ENCODE measurements at places on chromosomes 7 and 10.

DNA sequence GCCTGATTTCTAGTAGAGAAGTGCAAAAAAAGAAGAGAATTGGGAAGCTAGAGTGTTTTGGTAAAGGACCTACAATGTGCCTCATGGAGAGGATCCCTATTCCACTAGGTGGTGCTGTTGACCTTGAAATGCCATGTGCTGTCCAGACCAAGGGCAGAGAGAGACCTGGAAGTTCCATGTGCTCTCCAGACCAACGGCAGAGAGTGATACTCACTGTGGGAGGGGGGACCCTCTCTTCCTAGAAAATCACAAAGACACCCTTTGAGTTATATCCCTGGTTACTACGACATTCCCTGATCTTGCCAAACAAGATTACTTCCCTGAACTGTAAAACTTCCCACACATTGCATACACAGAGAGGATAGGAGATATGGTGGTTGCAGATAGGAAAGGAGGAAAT, 212.7 kb upstream of the ZNF804B start:
- no peak for DNase-seq

GRCh38 chr7:55065511-55066229, 46.9 kb downstream of the EGFR start:
- DNase-seq, result no peak

DNA sequence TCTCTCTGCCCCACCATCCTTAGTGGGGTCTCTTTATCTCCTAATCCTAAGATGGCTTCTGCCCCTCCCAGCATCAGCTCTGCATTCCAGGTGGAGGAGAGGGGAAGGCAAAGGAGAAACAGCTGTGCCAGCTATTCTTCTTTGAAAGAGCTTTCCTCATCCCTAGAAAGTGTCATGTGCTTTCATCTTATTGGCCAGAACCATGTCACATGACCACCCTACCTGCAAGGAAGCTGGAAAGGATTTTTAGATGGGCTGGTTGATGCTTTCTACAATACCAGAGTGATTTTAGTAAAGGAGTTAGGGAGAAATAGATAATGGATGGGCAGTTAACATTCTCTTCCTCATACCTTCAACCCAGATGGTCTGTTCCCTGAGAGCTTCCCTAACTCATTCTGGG, 141.1 kb downstream of the INSYN2A start:
- no peak for DNase-seq

DNA sequence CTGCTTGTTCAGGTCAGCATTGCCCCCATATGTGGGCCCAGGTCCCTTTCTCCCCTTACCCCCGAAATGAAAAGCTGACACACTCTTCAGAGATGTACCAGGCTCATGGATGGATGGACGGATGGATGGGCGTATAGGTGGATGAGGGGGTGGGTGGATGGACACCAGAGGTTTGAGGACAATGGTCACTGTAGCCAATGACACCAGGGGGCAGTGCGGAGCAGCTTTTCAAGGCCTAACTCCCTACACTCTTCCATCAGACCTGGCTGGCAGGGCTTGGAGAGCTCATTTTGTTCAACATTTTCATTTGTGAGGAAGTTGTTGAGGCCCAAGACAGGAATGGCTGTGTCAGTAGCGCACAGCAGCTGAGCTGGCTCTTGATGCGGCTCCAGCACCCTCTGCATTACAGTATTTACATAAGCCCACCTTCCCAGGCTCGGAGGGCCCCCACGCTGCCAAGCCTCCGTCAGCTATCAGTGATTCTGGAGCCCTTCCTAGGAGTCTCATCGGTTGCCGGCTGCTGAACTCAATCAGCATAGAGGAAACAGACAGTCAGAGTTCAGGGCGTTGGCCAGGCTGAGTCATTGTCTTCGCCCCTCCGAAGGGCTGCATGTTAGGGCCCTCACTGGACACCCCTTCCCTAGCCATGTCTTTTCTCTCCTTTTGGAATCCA, 11.6 kb upstream of the FFAR4 start:
- peak; percentile 23 for DNase-seq

DNA sequence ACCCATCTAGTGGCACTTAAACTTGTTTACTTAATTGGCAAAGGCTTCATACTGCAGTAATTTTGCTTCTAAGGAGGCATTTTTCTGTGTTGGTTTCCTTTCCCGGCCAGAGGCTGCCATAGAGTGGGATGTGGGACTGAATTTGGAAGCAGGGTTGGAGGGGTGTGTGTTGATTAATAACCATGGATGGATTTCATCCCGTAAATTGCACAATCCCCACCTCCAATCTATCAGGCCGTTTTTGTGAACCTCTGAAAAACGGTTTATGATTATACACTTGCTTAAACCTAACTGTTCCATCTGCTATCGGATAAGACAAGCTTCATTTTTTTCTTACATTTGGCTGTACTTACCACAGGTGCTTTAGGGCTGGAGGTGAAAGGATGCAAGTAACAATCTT, 1.3 kb downstream of the TMEM60 start:
- DNase-seq, result no peak

DNA sequence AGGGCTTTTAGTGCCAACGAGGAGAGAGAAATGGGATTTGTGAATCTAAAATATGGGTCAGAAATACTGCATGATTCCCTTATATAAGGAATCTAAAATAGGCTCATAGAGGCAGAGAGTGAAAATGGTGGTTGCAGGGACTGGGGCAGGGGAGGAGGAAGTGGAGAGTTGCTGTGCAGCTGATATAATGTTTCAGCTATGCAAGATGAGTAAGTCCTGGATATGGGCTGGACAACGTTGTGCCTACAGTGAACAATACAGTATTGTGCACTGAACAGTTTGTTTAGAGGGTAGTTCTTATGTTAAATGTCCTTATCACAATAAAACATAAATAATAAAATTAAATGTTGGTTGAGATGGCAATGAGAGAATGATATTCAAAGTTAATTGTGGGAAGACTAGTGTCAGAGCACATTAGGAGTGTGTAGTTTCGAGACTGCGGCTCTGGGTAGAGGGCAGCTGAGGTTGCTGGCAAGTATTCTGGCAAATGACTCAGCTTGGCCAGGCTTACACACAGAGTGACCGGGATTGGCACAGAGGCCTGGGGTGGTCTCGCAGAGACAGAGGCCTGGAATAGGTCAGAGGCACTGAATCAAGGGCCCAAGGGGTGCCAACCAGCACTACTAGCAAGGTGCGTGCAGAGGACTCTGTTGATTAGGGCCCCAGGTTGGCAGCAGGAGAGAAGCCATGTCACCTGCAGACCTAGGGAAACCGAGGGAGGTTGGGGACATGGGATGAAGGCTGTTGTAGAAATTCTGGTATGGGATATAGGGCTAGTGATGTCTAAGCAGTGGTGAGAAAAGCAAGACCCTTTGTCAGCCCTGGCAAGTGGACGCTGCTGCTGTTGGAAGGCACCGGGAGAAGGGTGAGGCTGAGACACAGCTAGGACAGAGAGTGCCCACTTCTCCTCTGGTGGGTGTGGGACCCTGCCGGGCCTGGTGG, 2.8 kb upstream of the DEPP1 start:
- DNase-seq, result no peak

DNA sequence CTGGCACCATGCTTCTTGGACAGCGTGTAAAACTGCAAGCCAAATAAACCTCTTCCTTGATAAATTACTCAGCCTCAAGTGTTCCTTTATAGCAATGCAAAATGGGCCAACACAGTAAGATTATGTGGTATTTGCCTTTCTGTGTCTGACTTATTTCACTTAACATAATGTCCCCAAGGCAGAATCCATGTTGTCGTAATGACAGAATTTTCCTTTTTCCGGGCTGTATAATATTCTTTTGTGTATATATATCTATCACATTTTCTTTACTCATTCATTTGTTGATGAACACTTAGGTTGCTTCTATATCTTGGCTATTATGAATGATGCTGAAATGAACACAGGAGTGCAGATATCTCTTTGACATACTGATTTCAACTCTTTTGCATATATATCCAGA, 209.1 kb upstream of the PTER start:
- no peak for DNase-seq

DNA sequence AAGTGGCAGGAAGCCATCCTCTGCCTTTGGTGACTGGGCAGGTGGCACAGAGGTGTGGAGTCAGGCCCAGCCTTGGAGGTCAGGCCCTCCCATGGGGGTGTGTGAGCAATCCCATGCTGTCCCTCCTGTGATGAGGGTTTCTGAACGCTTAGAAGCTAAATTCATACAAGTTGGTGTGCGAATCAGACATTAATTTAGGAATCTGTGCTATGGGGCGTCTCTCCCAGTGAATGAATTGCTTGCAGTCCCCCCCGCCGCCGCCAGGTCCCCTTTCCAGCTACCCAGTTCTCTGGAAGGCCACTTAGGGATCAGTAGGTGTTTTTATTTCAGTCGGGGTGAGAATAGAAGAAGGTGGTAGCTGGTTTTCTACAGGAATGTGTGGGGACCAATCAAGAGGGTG, 37.5 kb downstream of the LRRC18 start:
- no peak for DNase-seq

- DNase-seq, result no peak
Measured at GRCh38 chr10:121804460-121804859, 123.4 kb downstream of the ATE1 start.

DNA sequence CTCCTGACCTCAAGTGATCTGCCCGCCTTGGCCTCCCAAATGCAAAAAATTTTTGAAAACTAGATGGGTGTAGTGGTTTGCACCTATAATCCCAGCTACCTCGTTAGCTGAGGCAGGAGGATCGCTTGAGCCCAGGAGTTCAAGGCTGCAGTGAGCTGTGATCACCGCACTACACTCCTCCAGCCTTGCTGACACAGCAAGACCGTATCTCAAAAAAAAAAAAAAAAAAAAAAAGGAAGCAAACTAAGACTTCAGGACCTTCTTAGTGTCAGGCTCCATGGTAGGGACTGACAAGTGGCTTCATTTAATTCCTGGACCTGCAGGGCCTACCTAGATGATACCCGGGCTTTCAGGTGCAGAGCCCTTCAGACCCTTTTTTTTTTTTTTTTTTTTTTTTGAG, 2.5 kb downstream of the POP7 start:
- no peak for DNase-seq

DNA sequence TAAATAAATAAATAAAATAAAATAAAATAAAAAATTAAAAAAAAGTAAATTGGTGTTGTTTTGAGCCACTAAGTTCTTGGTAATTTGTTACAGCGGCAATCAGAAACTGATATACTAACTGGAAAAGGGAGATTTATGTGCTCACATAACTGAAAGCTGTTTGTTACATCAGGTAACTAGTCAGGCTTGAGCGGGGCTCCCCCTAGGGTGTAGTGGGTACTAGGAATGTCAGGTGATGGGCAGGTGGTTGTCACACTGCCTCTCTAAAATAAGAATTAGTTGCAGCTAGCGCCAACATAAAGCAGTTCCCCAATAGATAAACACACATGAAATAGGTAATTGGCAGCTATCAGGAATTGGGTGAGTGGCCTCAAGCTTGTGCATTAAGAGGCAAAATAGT, 1336.9 kb downstream of the XPNPEP1 start:
- no peak for DNase-seq

- DNase-seq, result no peak
Measured at GRCh38 chr10:58026036-58026435, 241.7 kb downstream of the IPMK start.

GRCh38 chr10:1544929-1545328, 192.4 kb downstream of the ADARB2 start:
- DNase-seq, result no peak

GRCh38 chr7:91436655-91437054, 172.4 kb downstream of the FZD1 start:
- no peak for DNase-seq

All from CD4-positive, alpha-beta T cell treated with Interleukin-15 for 4 hours (primary cell).